ENCODE measurements at places on chromosomes 2 and 18. TPM values are rescaled to one million over a fixed set of nuclear protein-coding genes. Genes with fewer than 3 reads are reported as not detected.

PTH2R gene
- polyA plus RNA-seq = not detected

- no peak overlapping the region for H3K4me3 ChIP-seq
- no peaks in the 10 kb centered on the region for H3K27me3 ChIP-seq
- peak overlapping the region; percentile 21 for H3K27ac ChIP-seq
- H3K4me1 ChIP-seq = peaks cover 31% of the 10 kb centered on the region
- peak; percentile 15 for DNase-seq
Observed at GRCh38 chr2:160353166-160353565, 140.4 kb downstream of the RBMS1 start.

- peaks cover 77% of the 10 kb centered on the region for H3K36me3 ChIP-seq
- DNase-seq = no peak
Observed at GRCh38 chr2:24682304-24682703, 110.9 kb downstream of the PTRHD1 start.

- H3K27ac ChIP-seq = no peak overlapping the region
- H3K27me3 ChIP-seq = peaks cover 5% of the 10 kb centered on the region
- no peak for DNase-seq
- H3K4me1 ChIP-seq = peaks cover 35% of the 10 kb centered on the region
Observed at GRCh38 chr18:57084331-57085271, 62.3 kb upstream of the BOD1L2 start.

- H3K4me1 ChIP-seq = no peaks in the 10 kb centered on the region
- DNase-seq = no peak
- H3K27me3 ChIP-seq = peaks cover 28% of the 10 kb centered on the region
- no peak overlapping the region for H3K27ac ChIP-seq
- H3K4me3 ChIP-seq = no peak overlapping the region
Observed at GRCh38 chr2:19377717-19378116, 19.3 kb upstream of the OSR1 start.

DNA sequence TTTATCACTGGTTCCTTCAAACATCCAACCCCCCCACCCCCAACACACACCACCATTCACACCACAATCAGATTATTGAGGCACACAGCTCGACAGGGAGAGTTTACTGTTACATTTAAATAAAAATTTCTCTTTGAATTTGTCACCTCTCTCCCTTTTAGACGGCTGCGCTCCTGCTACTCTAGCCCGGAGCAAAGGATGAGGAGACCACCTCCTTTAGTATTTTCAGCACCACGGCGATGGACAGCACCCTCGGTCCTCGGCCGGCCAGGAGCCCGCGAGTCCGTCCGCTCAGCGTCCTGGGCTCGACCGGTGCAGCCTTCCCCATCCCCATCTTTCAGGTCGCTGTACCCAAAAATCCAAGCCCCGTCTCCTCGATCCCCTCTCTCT, 892 bp downstream of the CELF4 start:
- H3K27ac ChIP-seq = no peak overlapping the region
- H3K36me3 ChIP-seq = peaks cover 6% of the 10 kb centered on the region
- DNase-seq = no peak
- H3K4me1 ChIP-seq = peaks cover 11% of the 10 kb centered on the region
- peak overlapping the region; percentile 23 for H3K4me3 ChIP-seq
